ENCODE measurements at places on chromosomes 5 and 9.

DNA sequence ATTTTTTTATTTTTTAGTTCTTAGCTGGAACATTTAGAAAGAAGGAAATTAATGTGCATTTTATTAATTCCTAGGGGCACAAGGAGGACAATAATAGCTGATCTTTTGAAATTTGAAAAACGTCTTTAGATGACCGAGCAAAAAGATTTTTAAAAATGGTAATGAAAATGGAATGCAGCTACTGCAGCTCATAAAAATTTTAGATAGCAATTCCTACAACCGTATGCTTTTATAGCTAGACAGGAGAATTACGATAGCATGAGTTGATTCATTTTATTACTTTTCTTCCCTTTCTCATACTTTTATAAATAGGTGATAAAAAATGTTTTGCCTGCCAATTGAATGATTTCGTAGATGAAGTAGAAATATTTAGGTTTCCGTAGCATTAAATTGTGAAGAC is 13.7 kb upstream of the RUFY1 start:
- DNase-seq, result no peak

GRCh38 chr9:120905315-120906164 is 21.1 kb downstream of the TRAF1 start:
- no peak for DNase-seq

DNA sequence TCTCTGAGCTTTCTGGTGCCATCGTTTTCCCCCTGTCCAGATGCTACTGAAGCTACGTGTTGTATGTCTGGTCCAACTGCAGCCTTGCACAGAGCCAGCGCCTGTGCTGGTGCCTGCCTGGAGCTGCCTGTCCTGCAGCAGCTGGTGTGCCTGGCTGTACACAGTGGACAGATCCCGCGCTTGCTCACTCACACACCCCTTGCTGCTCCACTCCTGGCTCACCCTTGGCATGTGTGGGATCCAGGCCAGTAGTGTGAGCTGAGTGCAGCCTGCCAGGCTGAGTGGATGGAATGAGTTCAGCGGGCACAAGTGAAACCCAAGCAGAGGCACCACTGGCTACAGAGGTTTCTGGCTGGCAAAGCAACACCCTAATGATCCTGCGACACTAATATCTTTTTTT is 40.4 kb downstream of the FER start:
- DNase-seq, result no peak

GRCh38 chr9:38061326-38061977 is 7.6 kb downstream of the SHB start:
- no peak for DNase-seq

DNA sequence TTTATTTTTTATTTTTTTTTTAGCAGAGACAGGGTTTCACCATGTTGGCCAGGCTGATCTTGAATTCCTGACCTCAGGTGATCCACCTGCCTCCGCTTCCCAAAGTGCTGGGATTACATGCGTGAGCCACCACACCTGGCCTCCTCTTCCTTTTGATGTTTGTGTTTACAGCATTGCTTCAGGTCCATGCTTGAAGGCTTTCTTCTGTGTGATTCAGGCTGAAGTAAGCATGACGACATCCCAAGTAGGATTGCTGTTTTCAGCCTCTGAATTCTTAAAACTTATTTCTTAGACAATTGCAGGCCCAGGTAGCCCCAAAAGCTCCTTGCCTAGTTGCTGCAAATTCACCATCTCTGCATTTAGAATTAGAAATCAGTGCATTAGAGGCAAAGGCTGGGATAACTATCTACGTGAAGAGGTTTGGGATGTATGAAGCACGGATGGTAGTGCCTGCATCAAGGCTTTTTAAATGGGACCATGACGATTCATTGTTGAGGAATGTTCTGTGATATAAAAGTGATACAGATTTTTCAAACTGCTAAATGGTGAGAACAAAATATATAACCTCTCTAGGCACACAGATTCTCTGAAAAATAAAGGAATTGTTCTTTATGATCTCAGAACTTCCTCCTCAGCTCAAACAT is 3.0 kb upstream of the ETF1 start:
- no peak for DNase-seq

- no peak for DNase-seq
Observed at GRCh38 chr9:133261753-133262120, 13.3 kb downstream of the ABO start.

DNA sequence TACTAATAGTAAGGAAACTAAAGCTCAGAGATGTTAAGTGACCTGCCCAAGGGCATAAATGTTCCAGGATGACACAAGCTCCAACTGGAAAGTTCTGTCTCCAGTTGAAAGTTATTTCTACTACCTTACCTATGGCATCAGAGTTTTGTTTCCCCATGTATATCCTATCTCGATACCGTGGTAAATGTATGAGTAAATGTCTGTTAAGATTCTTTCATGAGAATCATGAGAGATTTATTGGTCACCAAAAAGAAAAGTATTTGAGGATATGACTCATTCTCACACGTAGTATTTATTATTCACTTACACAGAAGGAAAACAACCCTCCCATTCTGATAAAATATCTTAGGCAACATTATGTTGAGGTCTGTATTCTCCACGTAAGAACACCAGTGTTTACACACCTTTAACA is 11.1 kb upstream of the SHOC1 start:
- no peak for DNase-seq

DNA sequence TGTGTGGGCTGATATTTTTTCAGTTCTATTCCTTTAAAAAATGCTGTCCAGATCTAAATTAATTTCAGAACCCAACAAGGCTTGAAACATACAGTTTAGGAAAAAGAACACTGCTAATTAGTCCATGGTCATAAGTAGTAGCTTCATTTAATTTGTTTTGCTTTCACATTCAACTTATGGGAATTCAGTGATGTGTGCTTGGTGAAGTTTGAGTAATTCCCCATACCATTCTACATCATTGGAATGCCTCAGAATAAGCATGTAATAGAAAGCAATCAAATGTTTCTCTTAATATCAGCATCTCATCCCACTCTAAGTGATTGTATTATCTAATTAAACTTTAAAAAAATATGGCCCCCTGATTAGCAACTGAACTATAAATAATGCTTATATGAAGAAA is 2.7 kb downstream of the CNTLN start:
- DNase-seq, result no peak

- no peak for DNase-seq
Observed at GRCh38 chr5:83856881-83857280, 136.2 kb upstream of the HAPLN1 start.

DNA sequence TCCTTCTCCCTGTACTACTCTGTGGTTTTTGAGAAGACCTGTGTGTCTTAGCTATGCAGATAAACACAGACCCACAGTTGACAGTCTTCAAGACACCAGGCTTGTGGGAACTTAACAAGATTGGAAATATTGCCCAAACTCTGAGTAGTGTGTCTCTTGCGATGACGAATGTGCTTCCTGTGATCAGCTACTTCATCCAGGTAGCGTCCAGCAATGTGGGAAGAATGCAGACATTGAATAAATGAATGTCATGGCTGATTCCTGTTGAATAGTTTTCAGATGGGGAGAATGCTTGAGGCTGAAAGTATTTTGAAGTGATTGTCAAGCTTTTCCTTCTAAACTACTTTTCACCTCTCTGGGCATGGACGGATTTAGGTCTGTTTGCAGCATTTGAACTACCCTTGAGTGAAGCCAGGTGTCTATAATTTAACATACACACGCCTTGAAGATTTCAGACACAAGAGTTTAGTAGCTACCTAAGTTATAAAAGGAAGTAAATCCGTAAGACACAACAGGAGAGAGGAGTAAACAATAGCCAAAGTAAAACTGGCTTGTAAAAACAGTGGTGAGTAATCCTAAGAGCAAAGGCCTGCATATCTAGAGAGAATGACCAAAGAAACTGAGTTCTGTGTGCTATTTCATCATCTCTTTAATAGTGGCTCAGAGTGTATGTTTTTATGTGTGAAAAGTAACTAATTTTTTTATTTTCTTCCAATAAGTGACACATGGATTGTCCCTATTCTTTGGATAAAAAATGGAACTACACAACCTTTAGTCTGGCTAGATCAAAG is 30.0 kb upstream of the ARL14EPL start:
- no peak for DNase-seq

DNA sequence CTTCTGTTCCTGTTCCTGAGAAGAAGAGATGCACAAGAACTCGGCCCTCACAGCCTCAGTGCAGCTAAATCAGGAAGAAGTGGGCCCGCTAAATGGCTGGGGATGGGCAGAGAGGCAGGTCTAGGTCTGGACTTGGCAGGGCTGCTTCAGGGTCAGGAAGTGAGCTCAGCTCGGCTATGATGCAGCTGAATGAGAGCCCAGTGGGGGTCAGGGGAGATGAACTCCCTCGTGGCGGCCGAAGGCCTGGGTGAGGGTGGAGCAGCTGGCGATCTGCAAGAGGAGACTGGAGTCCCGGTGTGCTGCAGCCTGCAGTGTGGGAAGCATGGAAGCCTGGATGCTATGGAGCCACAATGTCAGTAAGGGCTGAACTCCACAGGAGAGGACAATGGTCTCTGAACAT is 466.2 kb downstream of the SPOCK1 start:
- no peak for DNase-seq

DNA sequence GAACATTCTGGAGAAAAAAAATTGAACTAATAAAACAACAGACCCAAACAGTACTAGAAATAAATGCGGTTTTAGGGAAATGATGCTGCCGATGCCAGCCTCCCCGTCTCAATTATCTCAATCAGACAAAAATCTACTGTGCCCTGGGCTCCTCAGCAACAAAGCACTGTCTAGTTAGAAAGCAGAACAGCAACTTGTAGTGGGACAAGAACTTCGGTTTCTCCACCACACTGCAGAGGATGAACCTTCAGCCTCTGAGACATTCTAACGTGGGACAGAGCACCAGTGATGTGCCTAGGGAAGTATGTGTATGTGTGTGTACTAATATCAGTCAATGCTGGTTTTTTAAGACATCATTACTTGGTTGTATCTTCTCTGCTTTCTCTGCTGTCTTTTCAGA is 11.1 kb upstream of the CAST start:
- no peak for DNase-seq

Measured in GM12891 (cell line).